Calu3 (cell line): ENCODE measurements at places on chromosomes 2 and 18. TPM values are rescaled to one million over a fixed set of nuclear protein-coding genes. Genes with fewer than 3 reads are reported as not detected.

DNA sequence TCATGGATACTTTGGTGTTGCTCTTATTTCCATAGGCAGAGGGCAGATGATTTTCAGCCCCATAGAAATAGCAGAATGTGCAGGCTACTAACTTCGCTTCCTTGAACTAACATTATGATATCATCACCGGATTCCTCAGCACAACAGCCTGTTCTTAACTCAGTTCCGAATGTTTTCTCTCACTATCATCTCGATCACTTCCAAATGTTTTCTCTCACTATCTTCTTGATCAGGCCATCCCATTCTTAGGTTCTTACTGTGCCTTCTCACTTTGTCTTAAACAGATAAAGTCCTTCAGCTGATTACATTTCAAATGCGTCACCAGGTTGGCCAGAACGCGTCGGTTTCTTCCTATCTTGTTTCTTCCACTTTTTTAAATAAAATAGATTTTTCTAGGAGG, 11.4 kb upstream of the MBD2 start:
- no peak for DNase-seq
- no peaks in the 10 kb centered on the region for H3K27me3 ChIP-seq
- H3K36me3 ChIP-seq = no peaks in the 10 kb centered on the region
- no peak overlapping the region for H3K4me3 ChIP-seq
- no peaks in the 10 kb centered on the region for H3K4me1 ChIP-seq

DNA sequence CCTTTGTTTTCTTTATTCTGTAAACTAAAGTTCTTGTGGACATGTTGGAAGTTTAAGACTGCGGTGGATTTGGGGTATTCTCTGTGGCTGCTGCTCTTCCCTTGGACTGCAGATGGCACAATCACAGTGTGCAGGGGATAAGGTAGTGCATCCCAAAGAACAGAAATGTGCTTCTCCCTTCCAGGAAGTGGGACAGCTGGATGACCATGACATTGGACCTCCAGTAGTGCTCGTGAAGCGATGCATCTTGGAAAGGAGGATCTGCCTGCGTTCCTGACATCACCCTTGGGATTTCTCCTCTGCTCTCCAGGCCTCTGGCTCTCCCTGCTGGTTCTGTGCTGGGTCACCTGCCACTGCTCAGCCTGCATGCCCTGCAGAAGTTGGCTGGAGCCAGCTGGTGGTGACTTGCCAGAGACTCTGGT, 109.9 kb downstream of the SLC4A3 start:
- H3K4me1 ChIP-seq = no peaks in the 10 kb centered on the region
- no peak for DNase-seq
- H3K36me3 ChIP-seq = no peaks in the 10 kb centered on the region
- H3K27me3 ChIP-seq = no peaks in the 10 kb centered on the region

DNA sequence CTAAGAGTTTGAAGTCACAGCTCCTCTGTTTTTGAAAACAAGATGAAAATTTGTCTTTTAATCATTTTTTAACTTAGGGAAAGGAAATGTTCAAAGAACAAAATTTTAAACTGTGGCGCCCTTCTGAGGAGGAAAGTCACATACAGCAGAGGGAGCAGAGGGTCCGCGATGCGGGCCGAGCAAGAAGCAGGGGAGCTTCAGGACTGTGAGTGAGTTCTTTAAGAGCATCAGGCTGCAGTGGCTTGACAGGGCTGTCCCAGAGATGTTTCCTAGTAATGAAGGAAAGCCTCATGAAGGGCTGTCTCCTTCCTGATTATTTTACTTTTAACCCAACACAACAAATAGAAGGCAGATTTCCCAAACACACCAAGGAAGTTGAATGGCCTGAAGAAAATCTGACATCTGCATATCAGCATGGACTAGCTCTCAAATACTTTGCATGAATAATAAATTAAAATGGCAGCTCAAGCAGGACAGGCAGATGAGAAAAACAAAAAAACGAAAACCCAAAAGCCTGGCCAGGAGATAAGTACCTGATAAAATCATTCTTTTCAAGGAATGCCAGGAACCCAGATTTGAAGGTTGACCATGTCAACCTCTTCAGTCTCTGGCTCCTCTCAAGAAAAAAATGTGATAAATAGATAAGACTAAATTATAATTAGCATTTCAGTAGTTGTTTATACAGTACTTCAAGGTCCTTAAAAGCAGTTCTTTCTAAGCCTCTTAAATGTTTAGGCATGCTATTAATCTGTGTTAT, 60.8 kb downstream of the SLC40A1 start:
- H3K27me3 ChIP-seq = no peaks in the 10 kb centered on the region
- peaks cover 5% of the 10 kb centered on the region for H3K36me3 ChIP-seq
- DNase-seq = no peak
- peaks cover 19% of the 10 kb centered on the region for H3K4me1 ChIP-seq
- H3K4me3 ChIP-seq = no peak overlapping the region

DNA sequence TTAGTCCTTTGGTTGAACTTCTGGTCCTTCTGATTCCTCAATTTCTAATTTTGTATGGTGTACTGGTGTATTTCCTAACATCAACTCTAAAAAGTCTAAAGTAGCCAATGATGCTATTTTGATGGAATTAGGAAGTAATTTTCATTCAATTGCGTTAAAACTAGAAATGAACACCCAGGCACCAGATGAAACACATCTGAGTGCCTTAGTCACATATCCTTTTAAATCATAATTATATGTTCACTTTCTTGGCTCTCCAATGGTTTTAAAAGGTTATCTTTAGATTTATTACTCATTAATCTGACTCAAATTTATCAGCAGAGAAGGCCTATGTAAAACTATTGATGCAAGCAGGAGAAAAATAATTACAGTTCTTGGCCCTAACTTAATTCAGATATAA, 119.7 kb downstream of the GAREM1 start:
- no peak overlapping the region for H3K4me3 ChIP-seq
- H3K27ac ChIP-seq = no peak overlapping the region
- DNase-seq = no peak
- H3K36me3 ChIP-seq = no peaks in the 10 kb centered on the region
- H3K27me3 ChIP-seq = no peaks in the 10 kb centered on the region
- H3K4me1 ChIP-seq = peaks cover 51% of the 10 kb centered on the region

DNA sequence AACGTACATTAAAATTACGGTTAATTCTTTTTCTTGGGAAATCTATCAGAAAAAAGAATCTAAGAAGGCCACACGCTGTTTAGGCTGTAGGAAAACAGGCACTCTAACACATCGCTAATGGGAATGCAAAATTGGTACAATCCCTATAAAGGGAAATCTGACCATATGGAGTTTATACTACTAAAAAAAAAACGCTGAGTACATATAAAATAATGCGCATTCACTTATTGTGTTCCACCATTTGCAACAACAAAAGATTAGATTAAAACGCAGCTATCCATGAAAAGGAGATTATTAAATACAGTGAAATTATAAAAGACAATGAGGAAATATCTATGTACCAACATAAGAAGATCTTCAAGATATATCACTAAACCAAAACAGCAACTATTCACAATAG, 62.8 kb downstream of the SMC6 start:
- H3K27ac ChIP-seq = no peak overlapping the region
- H3K4me3 ChIP-seq = no peak overlapping the region
- no peak for DNase-seq
- H3K36me3 ChIP-seq = peaks cover 6% of the 10 kb centered on the region

The KCMF1 gene
- total RNA-seq = 68.0 and 69.8 TPM in 2 replicates

DNA sequence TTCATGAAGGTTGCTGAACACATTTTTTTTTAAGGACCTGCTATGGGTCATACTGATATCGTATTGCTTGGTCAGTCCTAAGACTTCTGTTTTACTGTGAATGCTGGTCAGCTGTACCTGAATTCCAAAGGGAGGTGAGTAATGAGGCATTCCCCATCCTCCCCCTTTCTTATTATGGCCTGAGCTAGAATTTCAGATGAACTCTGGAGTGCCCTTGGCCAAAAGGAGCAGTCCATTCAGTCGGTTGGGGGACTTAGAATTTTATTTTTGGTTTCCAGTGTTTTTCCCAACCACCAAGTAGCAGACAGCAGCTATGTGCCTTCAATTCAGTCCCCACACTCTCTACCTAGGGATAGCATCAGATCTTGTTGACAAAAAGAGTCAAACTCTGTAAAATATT, 26.9 kb upstream of the PDCL3 start:
- peaks cover 14% of the 10 kb centered on the region for H3K27me3 ChIP-seq
- DNase-seq = no peak
- H3K36me3 ChIP-seq = no peaks in the 10 kb centered on the region
- H3K4me1 ChIP-seq = no peaks in the 10 kb centered on the region

The CTAGE1 gene
- total RNA-seq = not detected in 2 replicates

The C2orf78 gene
- not detected in 2 replicates for total RNA-seq

DNA sequence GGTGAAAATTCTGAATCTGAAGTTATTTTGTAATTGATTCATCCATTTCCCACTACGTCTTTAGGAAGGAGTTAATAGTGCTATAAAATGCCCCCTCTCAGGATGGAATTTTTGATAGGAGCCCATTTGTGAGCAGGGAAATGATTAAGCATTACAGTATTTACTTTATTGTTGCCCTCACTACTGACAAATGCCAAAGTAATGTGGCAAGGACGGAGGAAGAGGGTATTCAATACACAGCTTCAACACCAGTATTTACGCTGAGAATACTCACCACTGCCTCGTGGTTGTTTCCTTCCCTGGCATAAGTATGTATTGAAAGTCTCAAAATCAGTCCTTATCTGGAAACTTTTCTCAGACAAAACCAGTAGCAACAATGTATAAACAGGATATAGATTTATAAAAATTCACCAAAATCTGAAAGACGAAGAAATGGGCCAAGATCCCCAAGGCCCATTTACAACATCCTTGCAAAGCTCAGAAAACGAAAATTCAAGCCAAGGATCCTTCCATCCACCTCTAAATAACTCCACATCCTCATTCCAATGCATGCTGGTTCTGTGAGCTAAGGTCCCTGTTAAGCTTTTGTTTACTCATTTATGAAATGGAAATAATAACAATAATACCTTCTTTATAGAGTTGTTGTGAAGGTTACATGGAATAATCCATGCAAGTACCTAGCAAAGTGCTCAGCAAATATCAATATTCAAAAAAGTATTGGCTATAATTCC, 29.3 kb downstream of the FEZ2 start:
- DNase-seq = no peak
- peak overlapping the region; percentile 85 for H3K27ac ChIP-seq
- peak overlapping the region; percentile 45 for H3K4me3 ChIP-seq
- H3K27me3 ChIP-seq = no peaks in the 10 kb centered on the region

The FSHR gene
- not detected in 2 replicates for total RNA-seq

- peaks cover 44% of the 10 kb centered on the region for H3K36me3 ChIP-seq
- H3K27me3 ChIP-seq = no peaks in the 10 kb centered on the region
- peak overlapping the region; percentile 84 for H3K4me3 ChIP-seq
- peak overlapping the region; percentile 87 for H3K27ac ChIP-seq
- DNase-seq = peak; percentile 73
Measured at GRCh38 chr2:74834792-74835755, 1.1 kb downstream of the HK2 start.

DNA sequence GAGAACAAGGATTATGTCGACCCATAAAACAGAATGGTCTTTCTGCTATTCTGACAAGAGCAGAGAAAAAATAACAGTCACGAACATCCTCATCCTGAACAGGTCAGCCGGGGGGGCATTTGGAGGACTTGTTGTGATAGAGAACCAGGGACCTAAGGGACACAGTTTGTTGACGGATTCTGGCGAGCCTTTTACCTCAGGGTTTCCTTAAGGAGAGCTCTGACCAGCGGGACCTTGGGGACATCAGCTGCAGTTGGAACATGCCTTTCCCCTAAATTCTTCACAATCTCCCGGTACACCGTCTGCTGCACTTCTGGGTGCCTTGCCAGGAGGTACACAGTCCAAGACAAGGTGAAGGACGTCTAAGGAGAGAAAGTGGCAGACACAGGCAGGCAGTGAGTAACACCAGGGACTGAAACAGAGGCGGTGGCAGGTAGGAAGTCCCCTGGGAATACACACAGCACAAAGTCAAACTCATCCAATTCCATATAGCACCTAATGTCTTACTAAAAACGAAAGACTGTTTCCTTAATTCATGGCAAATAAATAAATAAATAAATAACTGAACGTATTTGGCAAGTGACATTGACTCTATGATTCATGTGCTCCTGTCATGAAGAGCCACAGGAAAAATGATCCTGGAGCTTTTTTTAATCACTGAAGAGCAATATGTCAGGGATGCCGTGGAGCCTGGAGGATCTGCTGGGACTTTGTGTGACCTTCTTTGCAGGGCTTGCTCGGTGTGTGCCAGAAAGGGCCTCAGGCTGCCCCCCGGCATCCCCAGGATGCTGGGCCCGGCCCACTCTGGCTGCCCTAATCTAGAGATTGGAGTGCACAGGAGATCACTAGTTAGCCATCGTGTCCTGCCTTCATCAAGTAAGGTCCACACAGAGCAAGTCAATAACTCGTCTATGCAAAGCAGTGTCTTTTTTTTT, 24.7 kb downstream of the CYP27C1 start:
- H3K27me3 ChIP-seq = peaks cover 37% of the 10 kb centered on the region
- H3K4me3 ChIP-seq = no peak overlapping the region
- no peak for DNase-seq

- H3K27me3 ChIP-seq = no peaks in the 10 kb centered on the region
- no peaks in the 10 kb centered on the region for H3K36me3 ChIP-seq
- no peaks in the 10 kb centered on the region for H3K4me1 ChIP-seq
- DNase-seq = no peak
- no peak overlapping the region for H3K4me3 ChIP-seq
Measured at GRCh38 chr2:149894760-149895159, 307.2 kb upstream of the MMADHC start.

DNA sequence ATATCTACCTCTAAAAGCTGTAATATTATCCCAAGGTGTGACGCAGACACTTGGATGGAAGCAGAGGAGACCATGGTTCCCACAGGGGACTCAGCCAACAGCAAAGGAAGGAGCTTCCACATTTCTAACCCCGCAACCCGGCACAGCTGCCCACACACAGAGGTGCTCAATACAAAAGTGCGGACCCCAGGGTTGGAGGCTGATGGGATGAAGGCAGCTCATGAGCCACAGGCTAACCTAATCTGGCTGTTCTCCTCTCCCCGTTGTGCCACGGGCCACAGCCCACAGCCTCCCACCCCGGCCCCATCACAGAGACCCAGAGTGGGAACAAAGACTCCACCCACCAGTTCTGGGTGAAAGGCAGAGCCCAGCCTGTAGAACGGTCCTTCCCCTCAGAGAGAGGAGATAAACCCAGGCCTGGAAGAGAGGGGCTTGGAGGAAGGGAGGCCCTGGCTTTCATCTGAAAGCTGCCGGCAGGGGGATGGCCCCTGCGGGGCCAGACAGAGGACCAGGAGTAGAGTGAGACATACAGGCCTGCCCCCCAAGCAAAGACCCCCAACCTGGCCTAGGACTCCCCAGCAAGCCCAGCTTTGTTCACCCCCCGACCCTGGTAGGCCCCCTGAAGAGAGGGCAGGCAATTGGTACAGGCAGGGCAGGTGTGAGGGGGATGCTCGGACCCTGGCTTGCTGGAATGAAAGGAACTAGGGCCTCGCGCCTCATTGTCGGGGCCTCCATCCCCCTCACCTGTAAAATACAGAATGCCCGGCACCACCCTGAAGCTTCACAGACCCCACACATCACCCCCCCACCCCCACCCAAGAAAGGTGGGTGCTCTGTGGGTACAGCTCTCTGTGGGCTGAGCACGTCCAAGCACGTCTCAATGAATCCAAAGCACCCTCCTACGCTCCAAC, 6.9 kb downstream of the RAB17 start:
- no peak for DNase-seq
- H3K4me1 ChIP-seq = peaks cover 11% of the 10 kb centered on the region
- no peak overlapping the region for H3K27ac ChIP-seq
- no peak overlapping the region for H3K4me3 ChIP-seq
- no peaks in the 10 kb centered on the region for H3K36me3 ChIP-seq
- no peaks in the 10 kb centered on the region for H3K27me3 ChIP-seq

- H3K27ac ChIP-seq = no peak overlapping the region
- no peaks in the 10 kb centered on the region for H3K36me3 ChIP-seq
- H3K4me1 ChIP-seq = peaks cover 4% of the 10 kb centered on the region
Measured at GRCh38 chr2:19759880-19760279, 141.9 kb downstream of the TTC32 start.

The MAPK4 gene
- not detected in 2 replicates for total RNA-seq

The EPAS1 gene
- total RNA-seq = 18.5 and 28.1 TPM in 2 replicates

The SETBP1 gene
- 5.3 and 6.0 TPM in 2 replicates for total RNA-seq

The BOLL gene
- total RNA-seq = not detected in 2 replicates
